8988T (cell line): ENCODE measurements at places on chromosomes 12 and 14.
A peak's percentile ranks its signal among the peaks of the same experiment; 100 is the strongest.

GRCh38 chr12:71071536-71072097 is 86.2 kb downstream of the TSPAN8 start:
- no peak for DNase-seq

DNA sequence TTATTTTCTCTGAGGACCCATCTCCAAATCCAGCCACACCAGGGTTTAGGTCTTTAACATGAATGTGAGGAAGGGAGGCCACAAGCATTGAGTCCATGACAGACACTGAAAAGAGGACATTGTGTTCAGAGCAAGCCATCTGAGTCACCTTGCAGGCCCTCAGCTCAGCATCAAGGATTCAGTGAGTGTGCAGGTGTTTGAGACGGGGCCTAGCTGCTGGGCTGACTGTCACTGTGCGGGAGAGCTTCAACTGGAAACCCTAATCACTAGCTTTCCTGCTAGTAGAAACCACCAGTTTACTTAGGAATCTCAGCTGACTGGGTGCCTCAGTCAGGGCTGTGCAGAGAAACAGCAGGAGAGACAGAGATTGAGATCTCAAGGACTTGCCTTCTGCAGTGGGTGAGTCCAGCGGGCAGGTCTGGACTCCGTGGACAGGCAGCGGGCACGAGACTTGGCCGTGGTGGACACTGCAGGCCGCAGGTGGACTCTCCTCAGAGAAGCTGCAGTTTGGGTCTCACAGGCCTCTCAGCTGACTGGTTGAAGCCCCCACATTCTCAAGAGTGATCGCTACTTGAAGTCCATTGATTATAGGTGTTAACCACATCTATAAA is 86.1 kb upstream of the DYNC1H1 start:
- DNase-seq = no peak

DNA sequence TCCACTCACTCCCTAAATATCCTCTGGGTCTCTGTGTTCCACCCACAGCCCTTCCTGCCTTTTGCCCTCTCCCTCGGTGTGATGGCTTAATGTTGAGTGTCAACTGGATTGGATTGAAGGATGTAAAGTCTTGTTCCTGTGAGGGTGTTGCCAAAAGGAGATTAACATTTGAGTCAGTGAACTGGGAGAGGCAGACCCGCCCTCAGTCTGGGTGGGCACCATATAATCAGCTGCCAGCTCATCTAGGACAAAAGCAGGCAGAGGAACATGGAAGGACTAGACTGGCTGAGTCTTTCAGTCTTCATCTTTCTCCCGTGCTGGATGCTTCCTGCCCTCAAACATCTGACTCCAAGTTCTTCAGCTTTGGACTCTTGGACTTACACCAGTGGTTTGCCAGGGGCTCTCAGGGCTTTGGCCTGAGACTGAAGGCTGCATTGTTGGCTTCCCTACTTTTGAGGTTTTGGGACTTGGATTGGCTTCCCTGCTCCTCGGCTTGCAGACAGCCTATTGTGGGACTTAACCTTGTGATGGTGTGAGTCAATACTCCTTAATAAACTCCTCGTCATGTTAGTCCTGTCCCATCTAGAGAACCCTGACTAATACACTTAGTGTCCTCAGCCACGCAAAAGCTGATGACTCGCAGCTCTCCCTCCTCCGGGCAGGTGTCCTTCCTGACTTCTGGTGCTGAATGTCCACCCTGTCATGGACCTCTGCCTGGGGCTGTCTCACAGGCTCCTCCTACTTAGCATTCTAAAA is 5.9 kb downstream of the DGLUCY start:
- no peak for DNase-seq

GRCh38 chr12:87756721-87757120 is 272.5 kb downstream of the C12orf50 start:
- DNase-seq = no peak

GRCh38 chr12:31724557-31724956 is 4.3 kb downstream of the AMN1 start:
- DNase-seq = no peak

DNA sequence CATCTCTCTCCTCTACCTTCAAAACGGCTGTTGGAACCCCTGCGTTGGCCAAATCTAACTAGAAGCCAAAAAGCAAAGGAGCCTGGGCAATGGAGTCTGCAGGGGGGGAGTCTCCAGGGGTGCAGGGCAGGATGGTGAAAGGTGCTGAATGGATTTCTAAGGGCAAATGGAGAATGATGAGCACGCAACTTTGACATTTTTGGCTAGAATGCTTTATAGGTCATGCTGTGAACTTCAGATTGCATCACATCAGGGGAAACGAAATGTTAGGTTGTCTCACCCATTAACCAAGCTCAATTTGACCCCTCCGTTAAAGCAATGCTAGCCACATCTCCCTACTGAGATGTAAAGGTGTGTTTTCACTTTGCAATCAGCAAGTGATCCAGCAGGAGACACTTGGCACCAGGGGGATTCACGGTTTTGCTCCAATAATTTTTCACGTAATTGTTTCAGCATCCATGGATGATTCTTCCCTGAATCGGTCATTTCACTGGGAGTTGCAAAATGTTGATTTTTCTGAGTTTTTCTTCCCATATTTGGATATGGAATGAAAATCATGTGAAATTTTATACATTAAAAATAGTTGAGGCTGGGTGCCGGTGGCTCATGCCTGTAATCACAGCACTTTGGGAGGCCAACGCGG is 78.0 kb upstream of the MDM1 start:
- no peak for DNase-seq

DNA sequence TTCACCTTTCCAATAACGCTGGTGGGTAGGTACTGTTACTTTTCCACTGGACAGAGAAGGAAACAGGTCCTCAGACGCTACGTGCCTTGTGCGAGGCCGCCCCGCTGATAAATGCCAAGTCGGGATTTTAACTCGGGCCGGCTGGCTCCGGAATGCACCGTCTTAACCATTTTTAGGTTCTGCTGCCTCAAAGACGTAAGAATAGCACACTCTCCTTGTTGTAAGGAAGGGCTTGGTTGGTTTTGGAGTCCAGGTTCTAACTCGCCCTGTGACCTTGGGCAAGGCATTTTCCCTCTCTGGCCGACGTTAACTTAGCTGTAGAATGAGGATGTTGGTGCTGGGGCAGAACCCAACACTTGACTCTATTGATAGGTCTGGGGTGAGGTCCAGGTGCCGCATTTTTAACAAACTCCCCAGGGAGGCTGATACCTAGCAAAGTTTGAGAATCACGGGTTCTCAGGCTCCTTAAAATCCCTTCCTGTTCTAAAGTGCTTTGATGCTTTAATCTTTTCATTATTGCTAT is 814 bp downstream of the ANKRD13A start:
- no peak for DNase-seq

DNA sequence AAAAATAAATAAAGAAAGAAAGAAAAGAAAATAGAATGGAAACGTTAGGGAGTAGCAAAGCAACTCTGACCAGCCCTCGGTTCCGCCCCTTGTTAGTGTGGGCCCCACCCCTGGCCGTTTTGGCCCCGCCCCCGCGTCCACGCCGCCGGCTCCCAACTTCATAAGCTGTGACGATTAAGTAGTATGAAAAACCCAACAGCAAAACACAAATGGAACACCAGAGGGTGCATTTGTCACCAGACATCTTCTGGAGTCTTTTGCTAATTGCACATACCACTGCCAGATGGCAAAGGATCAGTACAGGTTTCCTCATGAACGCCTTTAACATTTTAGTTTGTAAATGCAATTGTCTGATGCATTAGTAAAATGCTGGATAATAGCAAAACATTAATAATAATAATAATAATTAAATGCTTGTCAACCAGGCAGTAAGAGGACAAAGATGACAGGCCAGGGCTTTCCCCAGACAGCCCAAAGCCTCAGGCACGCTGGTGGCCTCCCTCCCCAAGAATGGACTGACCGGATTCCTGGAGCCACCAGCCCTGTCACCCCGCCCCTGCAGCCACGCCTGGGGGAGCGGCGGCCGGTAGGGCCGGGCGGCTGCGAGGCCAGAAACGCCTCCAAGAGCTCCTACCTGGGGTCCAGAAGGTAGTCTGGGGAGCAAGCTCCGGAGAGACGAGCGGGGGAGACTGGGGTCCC is 23.6 kb downstream of the HSP90AA1 start:
- peak; percentile 69 for DNase-seq
